ENCODE measurements at places on chromosomes 4 and X.

GRCh38 chrX:99798936-99799335, 611.1 kb downstream of the PCDH19 start:
- no peak for DNase-seq

GRCh38 chr4:112287258-112287989, 1.7 kb upstream of the TIFA start:
- no peak for DNase-seq

DNA sequence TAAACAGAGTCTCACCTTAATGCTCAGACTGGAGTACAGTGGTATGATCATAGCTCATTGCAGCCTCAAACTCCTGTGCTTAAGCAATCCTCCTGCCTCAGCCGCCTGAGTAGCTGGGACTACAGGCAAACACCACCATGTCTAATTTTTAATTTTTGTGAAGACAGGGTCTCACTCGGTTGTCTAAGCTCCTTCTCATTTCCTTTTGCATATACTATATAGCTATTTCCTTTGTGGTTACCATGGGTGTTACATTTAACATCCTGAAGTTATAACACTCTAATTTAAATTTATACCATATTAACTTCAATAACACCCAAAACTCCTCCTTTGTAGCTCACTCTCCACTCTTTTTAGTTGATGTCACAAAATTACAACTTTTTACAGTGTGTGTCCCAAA, 114.3 kb downstream of the DCK start:
- DNase-seq, result no peak

DNA sequence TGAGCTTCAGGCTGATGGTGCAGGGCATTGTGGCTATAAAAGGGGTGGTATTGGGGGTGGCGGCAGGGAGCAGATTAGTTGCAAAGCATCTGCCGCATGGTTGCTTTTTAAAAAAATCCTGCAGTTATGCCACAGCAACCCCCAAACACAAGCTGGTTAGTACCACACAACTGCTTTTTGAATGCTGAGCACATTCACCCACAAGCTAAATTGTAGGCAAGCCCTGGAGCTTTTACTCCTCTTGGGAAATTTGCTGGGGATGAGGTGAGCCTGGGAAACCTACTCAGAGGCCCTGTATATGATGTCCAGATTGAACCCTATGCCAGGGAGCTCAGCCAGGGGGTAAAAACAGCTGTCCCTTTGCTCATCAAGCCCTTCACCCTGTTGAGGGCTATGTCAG, 33.8 kb upstream of the TRIM2 start:
- DNase-seq, result no peak

DNA sequence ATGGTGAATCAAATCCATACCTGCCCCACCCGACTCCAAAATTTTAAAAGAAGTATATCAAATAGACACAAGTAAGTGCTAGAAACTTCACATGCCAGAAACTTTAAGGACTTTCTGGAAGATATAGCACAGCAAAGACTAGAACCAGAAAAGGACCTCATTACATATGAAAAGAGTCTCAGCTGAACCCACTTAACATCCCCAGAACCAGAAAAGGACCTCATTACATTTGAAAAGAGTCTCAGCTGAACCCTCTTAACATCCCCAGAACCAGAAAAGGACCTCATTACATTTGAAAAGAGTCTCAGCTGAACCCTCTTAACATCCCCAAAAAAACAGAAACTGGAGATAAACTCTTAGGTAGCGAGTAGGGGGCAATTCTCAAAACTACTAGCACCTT, 32.3 kb downstream of the STPG2 start:
- no peak for DNase-seq

DNA sequence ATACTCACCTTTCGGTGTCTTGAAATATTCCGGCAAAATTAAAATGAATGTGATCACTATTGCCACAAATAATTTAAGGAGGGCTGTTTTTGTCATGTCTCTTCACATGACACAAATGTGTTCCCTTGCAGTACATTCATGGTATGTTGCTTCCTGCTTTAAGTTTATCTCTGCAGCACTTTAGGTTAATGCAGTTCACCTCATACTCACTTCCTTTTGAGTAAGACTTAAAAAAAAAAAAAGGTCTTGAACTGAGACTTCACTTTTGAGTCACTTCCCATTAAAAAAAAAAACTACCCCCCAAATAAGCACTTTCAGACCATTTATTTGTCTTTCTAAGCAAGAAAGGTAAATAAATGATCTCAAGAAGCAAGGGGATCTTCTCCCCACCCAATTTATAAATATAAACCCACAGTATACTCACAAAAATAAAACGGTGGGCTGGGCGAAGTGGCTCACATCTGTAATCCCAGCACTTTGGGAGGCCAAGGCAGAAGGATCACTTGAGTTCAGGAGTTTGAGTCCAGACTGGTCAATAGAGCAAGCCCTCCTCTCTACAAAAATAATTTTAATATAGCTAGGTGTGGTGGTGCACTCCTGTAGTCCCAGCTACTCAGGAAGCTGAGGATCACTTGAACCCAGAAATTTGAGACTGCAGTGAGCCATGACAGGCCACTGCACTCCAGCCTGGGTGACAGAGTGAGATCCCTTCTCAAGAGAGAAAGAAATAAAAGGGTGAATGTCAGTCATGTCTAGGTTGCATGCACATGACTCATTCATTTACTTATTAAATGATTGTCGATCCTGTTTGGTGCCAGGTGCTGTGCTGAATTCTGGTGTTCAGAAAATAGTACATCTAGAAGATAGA, at the start of gene TMEM156:
Gene TMEM156, minus strand, starts transcription at position 192 of the 868 bp plus-strand sequence. Its CDS starts 96 bp downstream, at position 96.
- DNase-seq, result no peak

DNA sequence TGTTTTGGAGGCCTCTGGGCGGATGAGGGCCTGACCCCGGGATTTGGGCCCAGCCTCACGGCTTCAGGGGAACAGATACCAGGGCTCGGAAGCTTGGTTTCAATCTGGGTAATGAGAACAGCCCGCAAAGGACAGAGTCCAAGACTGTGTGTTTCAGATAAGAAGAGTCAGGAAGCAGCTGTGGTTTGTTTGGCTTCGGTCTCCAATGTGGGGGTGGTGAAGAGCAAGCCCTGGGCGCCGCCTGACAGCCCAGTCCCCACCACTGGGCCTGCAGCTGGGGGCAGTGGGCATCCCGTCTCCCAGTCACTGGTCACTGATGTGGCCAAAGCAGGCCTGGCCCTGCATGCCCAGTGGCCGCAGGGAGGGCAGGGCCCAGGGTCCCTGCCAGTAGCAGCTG, 9.1 kb downstream of the WFS1 start:
- no peak for DNase-seq

DNA sequence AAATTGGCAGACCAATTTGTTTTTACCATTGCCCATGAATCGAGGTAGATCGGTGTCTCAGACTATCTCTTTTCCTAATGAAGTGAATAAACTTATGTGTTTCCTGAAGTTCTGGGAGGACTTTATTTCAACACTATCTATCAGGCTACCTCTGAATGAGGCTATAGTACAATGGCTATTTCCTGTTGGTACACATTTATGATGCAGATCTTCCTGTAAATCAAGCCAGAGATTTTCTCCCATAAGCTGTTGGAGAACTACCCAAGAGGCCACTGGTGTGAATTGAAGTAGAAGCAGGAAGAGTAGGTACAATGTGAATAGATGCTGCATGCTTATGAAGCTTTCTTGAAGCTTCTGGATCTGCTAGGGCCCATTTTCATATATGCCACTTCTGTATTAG, 16.0 kb downstream of the TXK start:
- DNase-seq, result no peak

- no peak for DNase-seq
These were observed 67.9 kb upstream of the SLC4A4 start for GRCh38 chr4:71270901-71271300.

DNA sequence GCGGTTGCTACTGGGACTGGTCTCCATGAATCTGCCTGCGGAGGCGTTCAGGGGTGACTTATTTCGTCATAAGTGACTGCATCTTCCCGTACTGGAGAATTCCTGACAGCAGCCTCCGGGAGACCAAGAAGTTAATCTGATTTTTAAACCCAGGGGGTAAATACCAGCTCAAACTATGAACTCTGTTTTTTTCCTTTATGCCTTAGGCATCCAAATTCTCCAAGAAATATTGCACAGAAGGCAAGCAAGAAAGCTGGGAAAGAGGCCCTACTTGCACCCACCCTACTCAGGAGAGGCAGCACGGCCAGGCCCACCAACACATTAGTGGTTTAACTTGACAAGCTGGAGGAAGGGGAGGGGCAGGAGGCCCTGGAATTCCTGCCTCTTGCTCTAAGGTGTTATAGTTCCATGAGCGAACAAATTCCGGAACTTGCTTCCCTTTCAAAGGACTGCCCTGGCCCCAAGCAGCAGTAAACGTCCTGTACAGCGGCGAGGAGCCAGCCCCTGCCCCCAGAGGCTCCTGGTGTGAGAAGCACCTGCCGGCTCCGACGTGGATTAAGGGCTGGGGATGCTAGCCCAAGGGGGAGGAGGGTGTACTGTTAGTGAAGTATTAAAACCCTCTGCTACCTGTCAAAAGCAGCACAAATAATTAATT, 177.2 kb downstream of the AFAP1 start:
- DNase-seq, result no peak

- DNase-seq, result no peak
These were observed 202.5 kb downstream of the LDB2 start for GRCh38 chr4:16695896-16696295.

DNA sequence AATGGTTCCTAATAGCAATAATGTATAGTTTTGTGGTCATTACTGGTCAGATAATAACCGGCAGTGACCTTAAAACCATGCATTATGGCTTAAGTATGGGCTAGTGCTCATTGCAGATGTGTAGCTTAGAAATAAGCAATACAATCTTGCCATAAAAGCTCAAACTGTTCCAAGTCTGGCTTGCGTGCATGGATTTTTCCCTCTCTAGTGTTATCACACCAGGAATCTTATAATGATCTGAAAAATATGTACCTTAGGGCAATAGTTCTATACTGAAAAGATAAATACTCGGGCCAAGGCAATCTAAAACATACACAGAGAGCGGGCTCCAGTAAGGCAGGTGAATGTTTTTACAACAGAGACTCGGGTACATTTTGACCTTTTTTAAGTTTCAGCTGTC, 157.8 kb downstream of the DHX15 start:
- DNase-seq, result no peak

DNA sequence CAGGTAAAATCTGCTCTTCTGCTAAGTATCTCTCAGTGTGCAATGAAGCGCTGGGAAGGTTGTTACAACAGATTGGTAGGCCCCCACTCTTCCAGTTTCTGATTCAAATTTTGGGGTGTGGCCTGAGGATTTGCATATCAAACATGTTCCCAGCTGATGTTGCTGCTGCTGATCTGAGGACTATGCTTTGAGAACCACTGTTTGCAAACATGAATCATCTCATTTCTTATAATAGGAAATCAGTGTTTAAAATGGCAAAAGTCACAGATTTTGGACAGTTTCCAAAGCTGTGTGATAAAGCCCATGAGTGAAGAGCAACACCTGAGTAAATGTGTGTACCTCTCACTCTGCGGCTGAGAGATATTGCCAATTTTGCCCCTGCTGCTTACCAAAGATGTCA, 36.2 kb upstream of the NDNF start:
- DNase-seq, result no peak

GRCh38 chr4:140789759-140790158, 33.6 kb upstream of the TBC1D9 start:
- no peak for DNase-seq

- no peak for DNase-seq
These were observed 17.0 kb downstream of the DYNLT3 start for GRCh38 chrX:37830371-37830770.

DNA sequence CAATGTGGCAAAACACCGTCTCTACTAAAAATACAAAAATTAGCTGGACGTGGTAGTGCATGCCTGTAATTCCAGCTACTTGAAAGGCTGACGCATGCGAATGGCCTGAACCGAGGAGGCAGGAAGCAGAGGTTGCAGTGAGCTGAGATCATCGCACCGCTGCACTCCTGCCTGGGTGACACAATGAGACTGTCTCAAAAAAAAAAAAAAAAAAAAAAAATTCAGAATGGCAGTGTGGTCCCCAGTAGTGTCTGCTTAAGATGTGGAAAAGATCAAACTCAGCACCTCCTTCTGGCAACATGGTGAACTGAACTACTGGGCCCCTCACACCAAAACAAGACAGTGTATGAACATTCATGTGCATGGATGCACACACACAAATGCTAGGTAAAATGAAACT, 32.2 kb downstream of the SMS start:
- no peak for DNase-seq

GRCh38 chr4:89001647-89002445, 55.1 kb downstream of the FAM13A start:
- no peak for DNase-seq

DNA sequence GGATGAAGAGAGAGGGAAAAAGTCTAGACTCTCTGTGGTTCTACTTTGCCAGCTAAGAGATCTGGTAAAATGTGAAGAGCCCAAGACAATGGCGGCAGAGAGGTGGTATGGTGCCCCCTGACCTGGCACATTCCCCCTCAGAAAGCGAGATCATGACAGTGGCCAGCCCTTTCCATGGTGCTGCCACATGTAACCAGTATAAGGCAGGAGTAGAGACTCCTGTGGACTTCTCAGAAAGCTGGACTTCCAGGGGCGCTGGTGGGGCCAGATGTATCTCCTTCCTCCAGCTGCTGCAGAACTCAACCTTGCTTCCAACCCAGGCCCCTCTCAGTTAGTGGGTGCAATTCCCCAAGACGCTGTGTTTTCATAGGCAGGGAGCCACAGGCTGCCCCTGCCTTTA, 9.6 kb downstream of the CTAG1A start:
- DNase-seq, result no peak

DNA sequence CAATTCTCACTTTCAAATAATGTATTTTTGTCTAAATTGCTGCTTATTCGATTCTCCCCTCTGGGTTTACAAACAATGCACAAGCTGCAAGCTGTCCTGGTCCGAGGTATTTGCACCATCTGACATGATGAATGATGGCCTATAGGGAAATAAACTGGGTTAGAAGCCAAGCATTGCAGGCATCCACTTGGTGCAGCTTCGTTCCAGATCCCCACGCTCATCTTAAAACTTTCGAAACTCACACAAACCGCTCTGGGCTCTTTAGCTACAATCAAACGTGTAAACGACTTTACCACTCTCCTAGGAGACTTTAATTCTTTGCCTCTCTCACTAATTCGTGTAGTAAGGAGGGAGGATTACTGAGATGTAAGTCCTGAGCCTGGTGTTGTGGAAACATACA, 19.0 kb downstream of the PHKA2 start:
- DNase-seq, result no peak

- DNase-seq, result no peak
These were observed 139.9 kb downstream of the CPXCR1 start for GRCh38 chrX:88886908-88887307.

DNA sequence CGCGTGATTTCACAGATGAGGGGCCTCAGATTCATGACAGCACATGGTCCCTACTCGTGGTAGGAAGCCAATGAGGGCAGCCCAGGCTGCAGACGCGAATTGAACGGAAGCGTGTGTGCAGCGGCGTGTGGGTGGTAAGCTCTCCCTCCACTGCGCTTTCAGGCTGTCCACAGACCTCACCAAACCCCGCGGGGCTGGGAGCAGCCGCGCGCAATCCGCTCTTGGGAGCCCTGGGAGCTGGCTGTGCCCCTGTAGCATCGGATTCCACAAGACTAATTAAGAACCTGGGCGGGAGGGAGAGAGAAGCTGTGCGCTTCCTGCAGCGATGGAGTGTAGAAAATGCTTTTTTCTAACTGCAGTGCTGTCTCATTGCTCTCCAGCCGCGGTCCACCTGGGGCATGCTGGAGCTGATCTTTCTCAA, 134.9 kb downstream of the STOX2 start:
- no peak for DNase-seq

Data from activated B cell treated with CpG ODN at 0.5 μM for 24 hours (primary cell).